ENCODE measurements at places on chromosomes 6 and 20.

DNA sequence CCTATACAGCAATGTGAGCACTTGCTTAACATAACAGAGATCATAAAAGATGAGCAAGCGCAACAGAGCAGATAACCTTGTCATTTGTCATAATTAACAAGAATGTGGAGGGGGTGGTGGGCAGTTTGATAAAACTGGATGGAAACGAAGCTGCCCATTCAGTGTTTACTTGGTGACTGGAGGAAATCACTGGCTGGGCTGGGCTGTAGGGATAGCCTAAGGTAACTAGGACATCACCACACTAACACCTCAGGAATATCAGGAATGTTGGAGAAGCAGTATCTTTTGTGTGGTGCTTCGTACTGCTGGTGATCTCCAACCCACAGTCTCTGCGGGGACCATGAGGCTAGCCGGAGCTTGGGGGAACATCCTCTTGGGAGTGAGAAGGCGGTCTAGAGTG, 218.4 kb downstream of the HIVEP2 start:
- no peak for DNase-seq

DNA sequence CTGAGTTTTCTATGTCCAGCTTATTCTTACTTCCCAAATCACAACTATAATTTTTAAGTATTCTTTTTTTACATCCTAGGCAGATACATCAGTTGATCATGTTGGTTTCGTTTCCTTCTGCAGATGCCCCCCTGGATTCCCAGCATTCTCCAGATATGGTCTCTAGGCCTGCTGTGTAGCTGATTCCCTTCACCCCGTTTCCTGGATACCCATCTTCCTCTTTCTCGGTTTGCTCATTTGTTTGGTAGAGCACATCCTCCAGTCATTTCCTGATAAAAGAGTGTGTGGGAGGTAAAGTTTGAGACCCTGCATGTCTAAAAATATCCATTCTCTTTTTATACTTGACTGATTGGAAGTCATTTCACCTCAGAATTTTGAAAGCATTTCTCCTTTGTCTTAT, 66.4 kb downstream of the ANKS1A start:
- no peak for DNase-seq

- no peak for DNase-seq
Observed at GRCh38 chr20:48603819-48604405, 223.9 kb downstream of the PREX1 start.

DNA sequence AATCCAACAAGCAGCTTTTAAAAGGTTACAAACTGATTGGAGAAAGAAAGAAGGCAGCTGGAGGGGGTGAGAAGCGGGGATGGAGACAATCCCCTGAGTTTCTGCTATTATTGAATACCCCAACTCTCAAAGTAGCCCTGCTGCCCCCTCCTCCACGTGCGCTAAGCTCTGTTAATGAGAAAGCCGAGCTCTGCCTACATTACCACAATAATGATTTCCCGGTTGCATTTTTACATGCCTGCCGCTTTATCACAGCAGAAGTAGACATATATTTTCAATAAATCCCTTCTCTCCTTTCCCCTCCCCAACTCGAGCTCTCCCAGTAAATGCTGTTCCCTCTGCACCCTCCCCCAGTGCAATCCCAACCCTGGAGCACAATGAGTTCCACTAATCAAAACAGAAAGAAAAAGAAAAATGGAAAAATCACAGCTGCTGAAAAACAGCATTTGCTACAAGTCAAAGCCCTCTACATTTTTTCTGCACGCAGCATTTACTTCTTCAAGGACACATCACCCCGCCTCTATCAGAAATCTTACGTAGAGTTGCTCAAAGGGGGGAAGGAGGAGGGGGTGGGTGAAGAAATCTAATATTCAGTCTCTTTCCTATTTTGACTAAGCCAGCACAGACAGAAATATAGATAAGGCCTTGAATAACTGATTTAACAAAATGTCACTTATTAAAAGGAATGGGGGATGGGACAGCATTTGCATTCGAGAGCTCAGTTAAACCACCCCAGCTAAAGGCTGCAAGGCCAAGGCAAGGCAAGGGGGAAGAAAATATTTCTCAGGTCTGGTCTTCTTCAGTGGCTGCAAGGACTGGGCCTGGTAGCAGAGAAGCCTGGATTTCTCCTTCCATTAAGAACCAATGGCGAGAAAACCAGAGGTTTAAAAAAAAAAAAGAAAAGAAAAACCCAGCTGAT, 10.7 kb downstream of the TRERF1 start:
- DNase-seq = no peak

GRCh38 chr6:7433121-7433617, 43.6 kb downstream of the RIOK1 start:
- DNase-seq = no peak

DNA sequence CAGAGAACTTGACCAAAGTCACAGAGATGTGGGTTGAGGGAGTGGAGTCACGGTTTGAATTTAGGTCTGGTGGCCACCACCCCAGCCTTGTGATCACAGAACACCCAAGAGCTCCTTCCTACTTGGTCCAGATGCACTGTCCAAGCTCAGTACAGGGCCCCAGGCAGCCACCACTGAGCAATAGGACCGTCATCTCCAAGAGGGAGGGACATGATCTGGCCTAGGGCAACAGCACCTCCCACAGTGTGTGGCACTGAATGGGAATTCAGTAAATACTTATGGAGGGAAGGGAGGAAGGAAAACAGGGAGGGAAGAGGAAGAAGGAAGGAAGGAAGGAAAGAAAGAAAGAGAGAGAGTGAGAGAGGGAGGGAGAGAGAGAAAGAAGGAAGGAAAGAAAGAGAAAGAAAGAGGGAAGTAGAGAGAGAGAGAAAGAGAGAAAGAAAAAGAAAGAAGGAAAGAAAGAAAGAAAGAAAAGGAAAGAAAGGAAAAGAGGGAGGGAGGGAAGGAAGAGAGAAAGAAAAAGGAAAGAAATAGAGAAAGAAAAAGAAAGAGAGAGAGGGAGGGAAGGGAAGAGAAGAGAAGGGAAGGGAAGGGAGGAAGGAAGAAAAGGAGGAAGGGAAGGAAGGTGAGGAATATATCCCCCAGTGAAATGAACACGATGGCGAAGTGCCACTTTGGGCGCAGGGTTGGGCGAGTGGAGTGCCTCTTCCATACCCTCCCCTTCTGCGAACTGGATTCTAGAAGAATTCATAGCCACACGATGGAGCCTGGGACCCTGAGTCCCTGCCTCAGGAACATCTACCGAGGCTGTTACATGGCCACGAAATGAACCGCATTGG, 243.7 kb downstream of the TFAP2C start:
- no peak for DNase-seq

DNA sequence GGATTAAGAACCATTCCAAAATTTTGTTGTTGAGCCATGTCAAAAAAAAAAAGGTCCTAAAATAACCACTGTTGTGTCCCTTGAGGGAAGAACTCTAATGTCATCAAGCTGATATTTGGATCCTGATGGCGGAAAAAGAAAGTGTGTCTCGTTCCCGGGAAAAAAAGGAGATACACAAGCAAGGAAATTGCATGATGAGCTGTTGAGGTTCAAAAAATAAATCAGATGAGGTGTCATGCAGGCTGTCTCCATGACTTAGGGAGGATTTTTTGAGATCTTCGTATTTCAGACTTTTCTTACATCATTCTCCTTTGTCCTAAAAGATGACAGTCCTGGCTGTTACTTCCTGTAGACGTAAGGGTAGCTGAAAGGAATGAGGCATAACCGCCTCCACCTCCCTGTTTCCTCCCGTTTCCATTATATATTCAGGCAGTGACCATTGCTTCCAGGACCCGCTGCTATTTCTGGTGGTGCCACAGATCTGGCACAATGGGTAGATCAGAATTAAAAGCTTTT, 117.3 kb upstream of the TNFAIP3 start:
- DNase-seq = no peak

DNA sequence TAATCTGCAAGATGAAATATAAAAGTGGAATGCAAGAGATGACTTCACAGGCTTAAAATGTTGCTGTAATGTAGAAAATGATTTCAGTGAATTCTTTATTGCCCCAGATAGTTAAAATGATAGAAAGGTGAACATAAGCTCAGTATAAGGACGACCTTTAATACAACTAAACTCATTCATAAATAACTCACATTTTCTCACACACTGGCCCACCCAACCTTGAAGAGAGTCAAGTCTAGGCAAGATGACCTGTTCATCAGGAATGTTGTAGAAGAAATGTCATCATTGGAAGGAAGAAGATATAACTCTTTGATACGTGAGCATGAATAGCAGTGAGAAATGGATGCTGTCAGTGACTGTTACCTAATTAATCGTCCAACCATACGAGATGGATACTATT, 111.1 kb upstream of the SASH1 start:
- no peak for DNase-seq

DNA sequence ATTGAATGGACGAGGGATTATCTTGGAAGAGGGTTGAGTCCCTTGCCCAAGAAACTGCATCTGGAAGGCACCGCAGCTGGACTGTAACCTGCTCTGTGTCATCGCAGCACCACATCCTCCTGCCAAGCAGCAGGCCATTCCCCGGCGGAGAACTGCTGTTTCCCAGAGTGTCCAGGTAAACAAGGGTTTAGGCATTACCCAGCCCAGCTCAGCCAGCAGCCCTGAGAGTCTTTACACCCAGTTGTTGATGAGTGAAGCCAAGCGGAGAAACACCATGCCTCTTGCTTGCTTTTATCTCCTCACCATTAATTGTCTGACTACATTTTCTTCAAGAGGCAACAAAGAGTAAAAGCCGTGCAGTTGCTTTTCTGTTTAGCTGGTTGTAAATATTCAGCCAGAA, 104.1 kb downstream of the CDH4 start:
- no peak for DNase-seq

DNA sequence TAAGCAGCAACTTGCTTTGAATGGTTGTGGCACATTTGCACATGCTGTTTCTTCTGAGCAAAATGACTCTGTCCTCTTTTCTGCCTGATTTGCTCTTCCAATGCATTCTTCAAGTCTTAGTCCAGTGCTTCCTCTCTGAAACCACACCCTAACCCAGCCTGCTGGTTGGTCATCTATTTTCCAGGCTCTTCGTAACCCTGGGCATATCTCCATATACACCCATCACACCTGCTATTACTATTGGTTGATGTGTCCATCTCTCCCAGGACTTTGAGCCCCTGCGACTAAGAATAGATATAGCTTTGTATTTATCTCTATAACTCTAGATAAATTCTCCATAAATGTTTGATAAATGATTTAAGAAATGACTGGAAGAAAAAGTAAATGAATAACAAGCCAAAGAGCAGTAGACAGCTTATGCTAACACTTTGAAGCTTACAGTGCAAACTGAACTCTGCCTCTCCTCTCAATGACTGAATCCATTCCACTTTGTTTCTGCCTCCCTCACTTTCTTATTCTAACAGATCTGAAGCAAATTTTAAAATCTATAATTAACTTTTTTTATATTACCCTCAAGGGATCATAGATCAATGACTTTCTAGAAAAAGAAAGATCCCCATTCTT, 59.7 kb upstream of the NT5E start:
- no peak for DNase-seq

- no peak for DNase-seq
Observed at GRCh38 chr20:42024653-42025052, 406.5 kb upstream of the CHD6 start.

DNA sequence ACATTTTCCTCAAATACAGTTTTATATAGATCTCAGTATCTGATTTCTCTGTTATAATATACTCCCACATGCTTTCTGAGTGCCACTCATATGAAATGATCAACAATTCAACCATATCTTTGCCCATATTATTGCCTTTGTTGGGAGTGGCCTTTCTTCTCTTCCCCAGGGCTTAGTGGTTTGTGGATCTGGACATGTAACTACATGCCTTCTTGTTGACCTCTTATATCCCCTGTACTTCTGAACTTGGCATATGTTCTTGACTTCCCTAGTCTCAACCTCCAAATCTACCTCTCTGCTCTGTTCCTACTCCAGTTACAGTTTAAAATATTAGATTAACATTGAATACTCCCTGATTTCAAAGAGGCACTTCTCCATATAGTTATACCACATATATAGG, 34.3 kb upstream of the PRIM2 start:
- DNase-seq = no peak

- no peak for DNase-seq
Observed at GRCh38 chr6:168370310-168370991, 50.9 kb upstream of the DACT2 start.

GRCh38 chr6:152355166-152355565, 282.0 kb downstream of the SYNE1 start:
- DNase-seq = no peak

DNA sequence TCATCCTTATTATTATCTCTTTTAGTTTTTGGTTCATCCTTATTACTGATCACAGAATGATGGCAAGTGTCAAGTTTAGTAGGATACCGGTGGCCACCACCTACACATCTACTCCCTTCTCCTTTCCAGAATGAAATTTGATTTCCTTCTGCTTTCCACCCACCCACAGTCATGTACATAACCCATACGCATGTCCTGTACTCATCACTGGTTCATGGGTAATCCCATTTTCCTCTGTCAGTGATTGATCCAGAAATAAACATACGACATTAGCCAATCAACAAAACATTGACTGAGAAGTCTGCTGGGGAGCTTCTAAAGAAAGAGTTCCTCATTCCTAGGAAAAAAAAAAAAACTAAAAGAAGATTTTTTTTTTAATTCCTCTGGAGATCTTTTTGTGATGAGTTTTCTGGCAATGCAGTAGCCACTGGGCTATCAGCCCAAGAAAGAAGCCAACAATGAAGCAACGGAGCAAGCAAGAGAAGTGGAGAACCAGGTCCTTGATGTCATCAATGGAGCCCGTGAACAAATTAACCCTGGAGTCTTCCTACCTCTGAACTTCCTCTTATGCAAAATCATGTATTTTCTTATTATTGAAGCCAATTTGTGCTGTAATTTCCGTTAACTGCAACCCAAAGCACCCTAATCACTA, 127.8 kb downstream of the TASP1 start:
- no peak for DNase-seq

DNA sequence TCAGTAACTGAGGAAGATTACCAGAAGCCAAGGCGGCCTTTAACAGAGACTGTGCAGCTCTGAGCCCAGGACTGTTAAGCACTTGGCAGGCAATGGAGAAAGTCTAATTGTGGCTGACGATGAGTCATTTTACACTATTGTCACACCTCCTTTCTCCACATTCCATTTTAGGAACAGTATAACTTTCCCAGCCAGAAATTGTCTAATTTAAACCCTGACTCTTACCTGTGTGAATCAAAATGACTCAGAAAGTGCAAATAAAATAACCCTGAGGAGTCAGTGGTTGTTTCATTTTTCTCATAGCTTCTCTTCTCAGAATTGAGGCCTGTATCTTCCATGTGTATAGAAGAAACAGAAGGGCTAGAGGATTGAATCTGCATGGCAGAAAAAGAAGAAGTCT, 40.0 kb upstream of the OPN5 start:
- DNase-seq = no peak

DNA sequence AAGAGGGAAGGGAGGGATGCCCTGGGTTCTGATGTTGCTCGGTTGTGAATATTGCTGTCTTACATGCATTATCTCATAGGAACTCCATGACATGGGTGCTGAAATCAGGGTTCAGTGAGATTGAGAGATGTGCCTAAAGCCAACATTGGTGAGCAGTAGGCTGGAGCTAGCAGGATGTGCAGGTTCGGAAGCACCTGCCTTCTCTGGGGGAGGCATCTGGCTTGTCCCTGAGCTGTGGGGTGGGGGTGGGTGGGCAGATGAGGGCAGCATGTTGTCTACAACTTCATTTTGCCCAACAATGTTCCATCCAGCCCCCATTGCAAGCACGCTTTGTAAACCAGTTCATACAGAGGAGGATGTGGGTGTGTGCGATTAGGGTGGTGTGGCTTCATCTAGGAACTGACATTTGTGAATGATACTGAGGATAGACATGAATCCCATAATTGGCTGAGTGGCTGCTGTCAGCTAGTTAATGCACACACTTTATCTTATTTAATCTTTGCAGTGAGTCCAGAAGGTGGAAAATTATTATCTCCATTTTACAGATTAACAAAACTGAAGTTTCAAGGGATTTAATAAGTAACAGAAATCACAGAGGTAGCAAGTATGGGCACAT, 119.4 kb downstream of the SYNDIG1 start:
- DNase-seq = no peak

GRCh38 chr20:57985278-57985677, 243.2 kb downstream of the ANKRD60 start:
- DNase-seq = no peak

Data from DMS 273 treated with DMSO at 0.1 percent for 48 hours (cell line).